ENCODE measurements at places on chromosomes 13 and 19. TPM values are rescaled to one million over a fixed set of nuclear protein-coding genes. Genes with fewer than 3 reads are reported as not detected.

ATP8B3 gene
- total RNA-seq = 0.52 TPM

PRODH2 gene
- total RNA-seq = not detected

RPS19 gene
- total RNA-seq = 604 TPM

OSCAR gene
- total RNA-seq = not detected

RASA3 gene
- total RNA-seq = 16.9 TPM

TRAPPC6A gene
- total RNA-seq = 14.3 TPM

NXNL1 gene
- not detected for total RNA-seq

JSRP1 gene
- 0.72 TPM for total RNA-seq

CEBPG gene
- total RNA-seq = 12.1 TPM

MCF2L gene
- total RNA-seq = 29.6 TPM

ZNF331 gene
- total RNA-seq = 21.9 TPM

CCDC8 gene
- total RNA-seq = 25.8 TPM

CRTC1 gene
- total RNA-seq = 8.8 TPM
